ENCODE measurements at places on chromosomes 11 and 22. TPM values are rescaled to one million over a fixed set of nuclear protein-coding genes. Genes with fewer than 3 reads are reported as not detected.

Gene LARGE1
- 75.6 TPM for total RNA-seq

Gene JAM3
- 41.5 TPM for total RNA-seq

Gene NLRP6
- not detected for total RNA-seq

Gene GAB2
- total RNA-seq = 10.8 TPM

Gene MS4A4A
- not detected for total RNA-seq

Gene PNPLA3
- 23.4 TPM for total RNA-seq

Gene ME3
- 3.8 TPM for total RNA-seq

Gene UBQLNL
- 0.35 TPM for total RNA-seq

Gene FOLR1
- 0.27 TPM for total RNA-seq

DNA sequence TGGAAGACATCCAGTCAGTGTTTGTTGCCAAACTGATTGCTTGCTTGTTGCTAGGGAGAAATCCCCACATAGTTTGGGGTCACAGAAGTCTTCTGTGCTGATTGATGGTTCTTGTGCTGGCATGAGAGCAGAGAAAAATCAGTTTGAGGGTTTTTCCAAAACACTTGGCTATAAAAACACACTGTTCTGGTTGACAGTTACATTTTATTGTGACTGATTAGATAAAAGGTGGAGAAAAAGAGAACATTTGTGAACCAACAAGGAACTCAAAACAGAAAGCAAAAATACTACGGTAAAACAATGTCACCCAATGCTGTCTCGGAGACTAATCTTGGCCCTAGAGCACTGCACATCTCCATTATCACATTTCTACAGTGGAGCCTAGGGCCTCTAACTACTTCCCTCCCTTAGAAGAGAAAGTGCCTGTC, 14.4 kb upstream of the EIF4G2 start:
- no peaks in the 10 kb centered on the region for H3K27me3 ChIP-seq
- no peaks in the 10 kb centered on the region for H3K4me1 ChIP-seq
- no peak for DNase-seq
- H3K27ac ChIP-seq = no peak overlapping the region

GRCh38 chr11:9708544-9708943, 44.7 kb downstream of the SWAP70 start:
- H3K36me3 ChIP-seq = no peaks in the 10 kb centered on the region
- DNase-seq = no peak
- no peaks in the 10 kb centered on the region for H3K27me3 ChIP-seq
- H3K4me3 ChIP-seq = no peak overlapping the region
- H3K4me1 ChIP-seq = peaks cover 13% of the 10 kb centered on the region

- no peak overlapping the region for H3K27ac ChIP-seq
- DNase-seq = no peak
- H3K36me3 ChIP-seq = peaks cover 11% of the 10 kb centered on the region
Observed at GRCh38 chr22:47343611-47344010, 581.2 kb downstream of the TBC1D22A start.

DNA sequence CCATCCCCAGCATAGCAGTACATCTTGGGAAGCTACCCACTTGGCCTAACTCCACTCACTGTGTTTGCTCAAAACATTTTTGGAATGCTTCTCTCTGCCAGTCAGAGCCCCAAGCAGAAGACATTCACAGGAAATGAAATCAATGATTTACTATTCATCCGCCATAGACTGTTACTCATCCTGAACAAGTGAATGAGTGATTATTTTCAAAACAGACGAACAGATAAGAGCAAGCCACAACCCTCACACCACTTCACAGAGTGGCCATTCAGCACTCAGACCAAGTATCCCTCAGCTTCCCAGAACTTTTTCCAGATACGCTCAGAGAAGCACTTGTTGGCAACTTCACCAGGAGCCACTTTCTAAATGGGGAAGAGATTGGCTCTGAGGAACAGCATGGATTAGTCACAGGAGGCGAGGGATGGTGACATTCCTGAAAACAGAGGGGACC, 13.0 kb upstream of the UBASH3B start:
- no peaks in the 10 kb centered on the region for H3K36me3 ChIP-seq
- DNase-seq = no peak
- no peak overlapping the region for H3K4me3 ChIP-seq

DNA sequence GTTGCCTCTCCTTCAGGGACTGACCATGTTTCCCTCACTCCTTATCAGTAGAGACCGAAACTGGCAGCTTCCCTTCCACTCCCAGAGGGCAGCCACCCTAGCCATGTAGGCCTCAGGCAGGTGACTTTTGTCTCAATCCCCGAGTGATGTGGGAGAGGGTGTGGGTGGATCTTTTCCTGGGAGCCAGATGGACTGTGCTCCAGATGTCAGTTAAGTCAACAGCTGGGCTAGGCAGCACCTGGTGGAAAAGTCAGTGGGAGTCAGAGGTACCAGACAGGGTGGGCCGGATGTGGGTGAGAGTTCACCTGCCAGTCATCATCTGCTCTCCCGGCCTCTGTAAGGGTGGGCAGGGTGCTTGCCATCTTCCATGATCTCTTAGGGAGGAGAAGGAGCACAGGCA, 1.9 kb downstream of the BANF1 start:
- H3K27ac ChIP-seq = no peak overlapping the region
- peaks cover 17% of the 10 kb centered on the region for H3K4me1 ChIP-seq
- H3K4me3 ChIP-seq = no peak overlapping the region
- H3K27me3 ChIP-seq = no peaks in the 10 kb centered on the region

DNA sequence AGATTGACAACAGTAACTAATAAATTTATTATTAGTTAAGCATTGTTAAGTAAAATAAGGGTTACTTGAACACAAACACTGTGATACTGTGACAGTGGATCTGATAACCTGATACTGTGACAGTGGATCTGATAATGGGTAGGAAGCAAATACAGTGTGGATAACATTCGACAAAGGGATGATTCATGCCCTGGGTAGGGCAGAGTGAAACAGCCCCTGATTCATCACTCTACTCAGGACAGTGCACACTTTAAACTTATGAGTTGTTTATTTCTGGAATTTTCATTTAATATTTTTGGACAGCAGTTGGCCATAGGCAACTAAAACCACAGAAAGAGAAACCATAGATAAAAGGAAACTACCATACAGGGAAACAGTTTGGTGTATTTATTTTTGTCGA, 60.8 kb upstream of the CTSC start:
- H3K27ac ChIP-seq = no peak overlapping the region
- no peak overlapping the region for H3K4me3 ChIP-seq
- H3K27me3 ChIP-seq = no peaks in the 10 kb centered on the region
- no peaks in the 10 kb centered on the region for H3K4me1 ChIP-seq
- no peaks in the 10 kb centered on the region for H3K36me3 ChIP-seq
- DNase-seq = no peak

- H3K27me3 ChIP-seq = no peaks in the 10 kb centered on the region
- H3K27ac ChIP-seq = no peak within 1 kb of the TSS
Observed at GRCh38 chr22:38110008-38110862, at the start of gene BAIAP2L2. TSS of gene BAIAP2L2 (minus strand) at chr22:38110684. CDS start at chr22:38110525, 159 bp downstream.

DNA sequence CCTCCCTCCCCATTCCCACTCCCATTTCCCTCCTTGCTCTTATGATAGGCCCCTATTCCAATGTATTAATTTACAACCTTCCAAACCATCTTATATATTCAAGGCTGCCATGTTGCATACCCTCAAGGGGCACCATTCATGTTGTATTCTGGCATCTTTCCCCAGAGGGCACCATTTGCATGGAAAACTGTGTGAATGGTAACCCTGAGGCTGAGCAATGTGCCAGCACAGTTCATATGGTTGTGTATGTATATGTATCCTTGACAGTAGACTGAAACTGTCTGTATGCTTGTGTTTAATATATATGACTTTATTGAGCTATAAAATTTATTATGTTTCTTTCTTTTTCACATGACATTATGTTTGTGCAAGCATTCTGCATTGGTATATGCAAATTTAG, 7.3 kb downstream of the RASSF10 start:
- H3K4me1 ChIP-seq = peaks cover 23% of the 10 kb centered on the region
- no peak for DNase-seq
- no peak overlapping the region for H3K4me3 ChIP-seq
- peaks cover 21% of the 10 kb centered on the region for H3K27me3 ChIP-seq
- H3K36me3 ChIP-seq = no peaks in the 10 kb centered on the region
- no peak overlapping the region for H3K27ac ChIP-seq

- no peak for DNase-seq
- H3K4me1 ChIP-seq = no peaks in the 10 kb centered on the region
- H3K36me3 ChIP-seq = no peaks in the 10 kb centered on the region
- no peak overlapping the region for H3K4me3 ChIP-seq
- H3K27ac ChIP-seq = no peak overlapping the region
Observed at GRCh38 chr11:26109658-26110368, 222.1 kb upstream of the ANO3 start.

Data from GM23338 (cell line).